ENCODE measurements at places on chromosomes 11 and 22.
A peak's percentile ranks its signal among the peaks of the same experiment; 100 is the strongest.

DNA sequence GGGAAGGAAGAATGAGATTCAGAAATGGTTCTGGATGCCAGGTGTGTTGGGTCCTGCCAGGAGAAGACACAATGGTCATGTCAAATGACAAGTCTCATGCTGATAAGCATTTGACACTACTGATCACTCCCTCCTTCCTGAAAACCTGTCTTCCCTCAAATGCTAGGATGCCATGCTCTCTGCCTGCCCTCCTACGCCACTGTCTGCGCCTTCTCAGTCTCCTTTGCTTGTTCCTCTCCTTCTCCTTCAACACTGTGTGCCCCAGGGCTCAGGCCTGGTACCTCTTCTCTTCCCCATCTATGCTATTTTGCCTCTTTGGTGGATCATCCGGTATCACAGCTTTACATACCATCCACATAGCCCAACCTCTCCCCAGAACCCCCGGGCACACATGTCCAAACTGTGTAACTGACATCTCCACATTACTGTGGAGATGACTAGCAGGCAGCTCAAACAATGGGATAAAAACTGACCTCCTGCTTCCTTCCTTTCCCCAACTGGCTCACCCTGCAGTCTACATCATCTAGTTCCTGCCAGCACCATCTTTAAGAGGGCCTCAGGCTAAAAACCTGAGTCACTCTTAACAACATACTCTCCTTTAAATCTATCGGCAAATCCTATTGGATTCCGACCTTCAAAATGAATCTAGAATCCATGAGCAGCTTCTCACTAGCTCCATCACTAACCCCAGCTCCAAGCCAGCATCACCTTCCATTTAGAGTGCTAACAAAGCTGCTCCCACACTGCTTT is 8.2 kb downstream of the AP1B1 start:
- DNase-seq: no peak

DNA sequence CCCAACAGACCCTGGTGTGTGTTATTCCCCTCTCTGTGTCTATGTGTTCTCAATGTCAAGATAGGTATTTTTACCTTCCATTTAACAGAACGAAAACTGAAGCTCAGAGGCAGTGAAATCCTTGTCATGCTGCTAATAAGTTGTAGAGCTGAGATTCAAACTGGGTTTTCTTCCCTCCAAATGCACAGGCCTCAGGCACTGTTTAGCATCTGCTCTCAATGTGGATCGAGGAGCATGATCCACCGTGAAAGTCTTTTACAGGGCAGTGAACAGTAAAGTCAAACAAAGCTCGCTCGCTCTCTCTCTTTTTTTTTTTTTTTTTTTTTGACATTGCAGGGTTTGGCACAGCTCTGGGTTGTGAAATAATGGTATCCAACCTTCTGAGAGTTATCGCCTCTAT is 401.0 kb upstream of the SYN3 start:
- DNase-seq: no peak

DNA sequence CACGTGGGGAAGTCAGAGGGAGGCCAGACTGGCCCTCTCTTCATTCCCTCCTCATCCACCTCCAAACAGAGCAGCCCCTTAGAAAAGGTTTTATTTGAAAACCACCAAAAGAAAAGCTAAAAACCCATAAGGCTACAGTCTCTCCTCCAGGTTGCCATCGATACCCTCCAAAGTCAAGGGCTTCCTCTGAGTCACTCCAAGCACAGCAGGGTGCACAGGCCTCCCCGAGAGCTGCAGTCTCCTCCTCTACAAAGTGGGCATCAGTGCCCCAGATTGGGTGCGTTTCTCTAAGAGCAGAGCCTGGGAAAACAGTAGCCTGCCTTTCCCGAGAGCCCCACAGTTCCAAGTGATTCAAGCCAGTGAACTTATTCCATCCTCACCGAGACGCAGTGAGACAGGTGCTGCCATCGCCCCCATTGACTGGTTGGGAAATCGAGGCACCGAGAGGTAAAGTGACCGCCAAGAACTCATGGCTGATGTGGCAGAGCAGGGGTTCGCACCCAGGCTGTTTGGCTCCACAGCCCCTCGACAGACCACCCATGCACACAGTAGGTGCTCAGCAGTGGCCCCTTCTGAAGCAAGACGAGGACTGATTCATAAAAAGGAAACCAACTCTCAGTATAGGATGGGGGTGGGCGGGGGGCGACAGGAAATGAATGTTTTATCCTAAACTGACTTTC is 91.7 kb upstream of the SHISAL1 start:
- no peak for DNase-seq

- DNase-seq: no peak
Observed at GRCh38 chr11:72525466-72525865, 91.1 kb upstream of the CLPB start.

- DNase-seq: no peak
Observed at GRCh38 chr11:73375830-73376159, 404 bp upstream of the RELT start.

GRCh38 chr22:44091021-44091721 is 67.1 kb downstream of the PARVB start:
- peak; percentile 59 for DNase-seq

GRCh38 chr11:112826026-112826425 is 135.2 kb upstream of the NCAM1 start:
- DNase-seq: no peak

GRCh38 chr11:77191823-77192495 is 63.9 kb downstream of the MYO7A start:
- peak; percentile 76 for DNase-seq
